AG10803 (cell line): ENCODE measurements at places on chromosomes 1 and 21.

- no peak for DNase-seq
Measured at GRCh38 chr1:74686928-74687327, 13.3 kb upstream of the ERICH3 start.

DNA sequence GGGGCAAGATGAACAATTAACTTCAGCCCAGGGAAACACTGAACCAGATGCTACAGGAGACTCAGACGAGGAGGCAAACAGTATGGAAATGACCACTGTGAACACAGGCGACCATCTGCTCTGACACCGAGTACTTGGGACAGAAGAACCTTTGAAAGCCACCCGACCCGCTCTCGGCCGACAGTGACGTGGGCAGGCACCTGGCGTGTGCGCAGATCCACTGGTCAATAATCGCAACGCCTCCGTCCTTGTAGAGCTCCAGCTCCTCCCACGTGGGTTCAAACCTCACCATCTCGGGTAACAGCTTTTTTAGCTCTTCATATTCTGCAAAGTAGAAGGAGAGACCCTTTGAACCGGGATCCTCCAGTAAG is 20.3 kb downstream of the POFUT2 start:
- DNase-seq: no peak

- no peak for DNase-seq
Measured at GRCh38 chr1:35210321-35211119, 17.6 kb upstream of the SFPQ start.

DNA sequence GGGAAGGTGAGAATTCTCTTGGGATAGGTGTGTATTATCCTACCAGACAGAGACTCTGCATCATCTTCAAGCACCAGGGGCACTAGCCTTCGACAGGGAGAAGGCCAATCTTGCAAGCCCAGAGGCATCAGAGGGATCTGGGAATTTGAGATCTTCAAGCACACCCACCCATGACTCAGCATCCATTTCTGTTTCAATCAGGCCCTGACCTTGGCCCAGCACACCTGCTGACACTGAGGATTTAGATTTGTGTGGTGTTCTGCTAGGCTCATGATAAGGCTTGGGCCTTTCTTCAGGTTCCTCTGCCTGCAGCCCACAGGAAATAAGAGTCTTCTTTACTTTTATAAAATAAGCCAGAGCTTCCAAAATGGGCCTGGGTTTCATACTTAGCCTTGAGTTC is 6.6 kb upstream of the PCP4 start:
- no peak for DNase-seq

GRCh38 chr1:116373431-116374352 is 648 bp downstream of the ATP1A1 start:
- DNase-seq: peak; percentile 40

DNA sequence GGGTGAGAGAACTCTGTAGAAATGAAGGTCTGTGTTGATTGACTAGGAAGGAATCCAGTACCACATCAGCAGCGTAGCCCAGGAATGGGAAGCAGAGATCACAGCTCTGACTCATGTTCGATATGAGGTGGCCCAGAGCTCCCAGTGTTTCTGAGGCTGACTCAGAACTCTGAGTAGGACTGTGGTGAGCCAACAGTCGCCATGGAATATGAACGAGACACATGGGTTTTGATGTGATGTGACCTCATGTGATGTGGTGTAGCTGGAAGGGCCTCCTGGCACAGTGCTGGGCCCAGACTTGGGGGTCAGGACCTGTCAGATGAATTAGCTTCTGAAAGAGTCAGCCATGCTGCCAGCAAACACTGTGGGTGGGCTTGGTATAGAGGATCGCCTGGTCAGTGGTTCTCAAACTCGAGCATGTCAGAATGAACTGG is 237.0 kb downstream of the MRPL39 start:
- peak; percentile 95 for DNase-seq

DNA sequence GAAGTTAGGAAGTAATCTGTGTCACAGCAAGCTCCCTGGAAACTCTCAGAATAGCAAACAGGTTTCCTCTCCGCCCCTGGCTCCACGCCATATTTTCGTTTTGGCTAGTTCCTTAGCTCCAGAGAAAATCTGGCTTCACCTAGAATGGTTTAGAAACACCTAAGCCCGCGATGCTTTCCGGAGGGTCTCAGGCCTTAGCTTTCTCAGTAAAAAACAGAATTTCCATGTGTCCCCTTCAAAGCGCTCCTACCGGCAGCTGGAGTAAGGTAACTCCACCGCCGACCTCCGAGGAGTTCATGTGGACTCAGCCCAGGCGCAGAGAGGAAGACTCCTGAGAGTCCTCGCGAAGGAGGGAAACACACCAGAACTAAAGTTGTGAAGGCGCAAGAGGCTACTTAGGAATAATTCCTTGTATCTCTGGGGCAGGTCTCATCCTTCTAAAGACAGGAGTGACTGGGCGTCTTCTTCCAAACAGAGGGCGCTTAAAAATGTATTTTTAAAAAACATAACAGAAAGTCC is 406 bp downstream of the KIAA0040 start:
- no peak for DNase-seq

DNA sequence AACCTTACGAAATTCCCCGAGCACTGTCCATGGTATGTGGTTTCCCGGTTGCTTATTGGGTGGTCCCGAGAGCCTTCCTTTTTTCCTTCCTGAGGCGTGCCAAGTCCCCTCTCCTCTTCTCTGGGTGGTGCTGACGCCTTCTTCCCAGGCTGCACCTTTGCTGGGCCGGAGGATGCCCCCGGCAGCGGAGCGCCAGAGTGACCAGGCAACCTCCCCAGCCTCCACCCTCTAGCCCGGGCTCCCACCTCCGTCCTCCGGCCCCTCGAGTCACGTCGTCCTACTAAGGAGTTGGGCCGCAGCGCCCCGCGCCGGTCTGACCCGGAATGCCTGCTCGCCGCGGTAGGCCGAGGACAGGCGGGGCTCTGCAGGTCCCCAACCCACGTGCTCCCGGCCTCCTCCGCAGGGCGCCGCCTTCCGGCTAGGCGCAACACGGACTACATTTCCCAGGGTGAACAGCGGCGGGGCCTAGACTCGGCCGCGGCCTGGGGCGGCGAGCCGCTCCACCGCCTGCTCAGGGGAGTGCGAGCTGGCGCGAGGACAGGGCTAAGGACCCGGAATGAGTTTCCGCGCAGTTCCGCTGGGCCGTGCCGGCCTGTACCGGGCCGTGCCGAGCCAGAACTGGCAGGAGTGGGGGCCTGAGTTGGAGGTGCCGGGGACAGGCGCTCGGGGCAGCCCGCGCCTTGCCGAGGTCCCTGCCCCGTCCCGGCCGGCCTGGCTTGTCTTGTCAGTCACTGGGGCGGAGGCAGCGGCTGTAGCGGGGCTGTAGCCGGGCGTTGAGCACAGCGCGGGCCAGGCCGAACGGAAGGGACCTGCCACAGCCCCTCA is at the start of gene IPO13:
Gene IPO13, plus strand, starts transcription at position 715 of the 825 bp plus-strand sequence. CDS start 651 bp downstream, outside the sequence.
- peak; percentile 92 for DNase-seq

DNA sequence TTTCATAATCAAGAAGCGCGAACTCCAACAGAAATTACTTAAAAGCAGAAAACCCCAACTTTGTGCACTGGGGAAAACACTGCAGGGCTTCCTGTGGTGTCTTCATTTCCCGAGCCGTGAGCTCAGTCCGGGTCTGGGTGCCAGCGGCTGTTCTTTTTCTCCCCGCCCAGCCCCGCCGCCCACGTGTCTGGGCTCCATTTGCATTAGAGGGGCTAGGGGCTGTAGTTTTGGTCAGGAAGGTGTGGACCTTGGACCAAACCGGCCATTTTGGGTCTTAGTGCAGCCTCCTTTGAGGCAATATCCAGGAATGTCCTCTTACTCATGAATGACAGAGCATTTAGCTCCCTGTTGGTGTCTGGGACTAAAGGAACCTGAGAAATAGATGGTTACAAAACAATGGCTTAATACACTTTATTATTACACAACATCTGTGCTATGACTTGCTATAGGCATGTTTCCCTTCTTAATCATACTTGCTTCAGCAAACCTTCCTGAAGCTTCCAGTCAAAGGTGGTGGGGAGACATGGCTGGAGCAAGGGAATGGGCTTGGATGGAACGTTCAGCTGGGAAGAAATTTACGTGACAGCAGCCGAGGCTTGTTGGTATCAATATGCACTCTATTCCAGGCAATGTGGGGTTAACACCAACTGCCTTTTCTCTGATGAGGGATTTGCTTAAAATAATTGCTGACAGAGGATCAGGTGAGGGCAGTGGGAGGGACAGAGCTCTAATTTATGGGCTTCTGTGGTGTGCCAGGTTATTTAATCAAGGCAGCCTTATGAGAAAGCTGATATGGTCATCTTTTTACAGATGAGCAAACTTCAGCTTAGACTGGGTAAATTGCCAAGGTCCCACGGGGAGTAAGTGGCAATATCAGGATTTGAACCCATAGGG is 1.1 kb downstream of the AGTRAP start:
- DNase-seq: peak; percentile 92

DNA sequence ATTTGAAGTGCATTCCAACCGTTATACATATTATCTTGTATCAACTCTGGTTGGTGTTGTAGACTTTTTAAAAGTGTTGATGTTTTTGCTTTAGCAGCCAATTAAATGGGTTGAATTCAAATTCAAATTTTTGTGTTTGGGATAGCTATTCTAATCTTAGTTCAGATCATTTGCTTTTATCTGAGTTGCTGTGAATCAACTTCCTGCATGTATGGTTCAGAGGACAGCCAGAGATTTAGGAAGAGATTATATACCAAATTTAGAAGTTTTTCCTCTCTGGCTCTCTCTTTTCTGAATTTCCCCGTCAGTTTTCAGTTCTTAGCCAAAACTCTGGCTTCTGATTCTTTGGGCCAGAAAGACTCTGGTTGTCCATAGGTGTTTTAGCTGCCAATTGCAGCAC is 415.5 kb downstream of the NUF2 start:
- DNase-seq: no peak

DNA sequence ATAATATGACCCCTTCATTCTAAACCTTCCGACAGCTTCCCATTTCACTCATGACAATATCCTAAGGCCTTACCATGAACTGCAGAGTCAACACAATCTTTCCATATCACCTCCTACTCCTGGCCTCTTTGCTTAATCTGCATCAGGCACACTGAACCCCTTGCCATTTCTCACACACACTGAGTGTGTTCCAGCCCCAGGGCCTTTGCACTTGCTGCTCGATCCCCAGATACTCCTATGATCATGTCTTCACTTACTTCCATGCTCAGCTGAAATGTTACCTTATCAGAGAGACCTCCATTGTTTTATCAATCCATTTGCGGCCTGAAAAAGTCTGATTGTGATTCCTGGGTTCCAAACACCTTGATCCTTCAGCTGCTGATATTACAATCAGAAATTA is 47.0 kb downstream of the ETS2 start:
- no peak for DNase-seq

DNA sequence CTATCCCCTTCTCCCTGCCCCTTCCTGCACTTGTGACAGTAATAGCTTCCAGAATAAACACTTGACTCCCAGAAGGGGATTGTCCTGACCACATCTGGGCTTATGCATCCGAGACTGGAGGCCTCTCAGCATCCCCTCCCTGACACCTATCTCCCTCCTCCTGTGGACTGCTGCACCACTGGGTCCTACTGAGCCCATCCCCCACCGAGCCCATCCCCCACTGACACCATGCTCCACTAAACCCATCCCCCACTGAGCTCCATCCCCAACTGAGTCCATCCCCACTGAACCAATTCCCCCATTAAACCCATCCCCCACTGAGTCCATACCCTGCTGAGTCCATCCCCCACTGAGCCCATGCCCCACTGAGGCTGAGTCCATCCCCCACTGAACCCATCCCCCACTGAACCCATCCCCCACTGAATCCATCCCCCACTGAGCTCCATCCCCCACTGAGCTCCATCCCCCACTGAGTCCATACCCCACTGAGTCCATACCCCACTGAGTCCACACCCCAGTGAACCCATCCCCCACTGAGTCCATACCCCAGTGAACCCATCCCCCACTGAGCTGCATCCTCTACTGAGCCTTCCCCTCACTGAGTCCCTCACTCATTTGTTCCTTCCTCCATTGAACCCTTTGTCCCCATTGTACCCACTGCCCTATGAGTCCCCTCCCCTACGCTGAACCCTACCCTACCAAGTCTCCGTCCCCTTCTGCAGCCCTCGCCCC is 5.6 kb downstream of the PDZK1IP1 start:
- no peak for DNase-seq

DNA sequence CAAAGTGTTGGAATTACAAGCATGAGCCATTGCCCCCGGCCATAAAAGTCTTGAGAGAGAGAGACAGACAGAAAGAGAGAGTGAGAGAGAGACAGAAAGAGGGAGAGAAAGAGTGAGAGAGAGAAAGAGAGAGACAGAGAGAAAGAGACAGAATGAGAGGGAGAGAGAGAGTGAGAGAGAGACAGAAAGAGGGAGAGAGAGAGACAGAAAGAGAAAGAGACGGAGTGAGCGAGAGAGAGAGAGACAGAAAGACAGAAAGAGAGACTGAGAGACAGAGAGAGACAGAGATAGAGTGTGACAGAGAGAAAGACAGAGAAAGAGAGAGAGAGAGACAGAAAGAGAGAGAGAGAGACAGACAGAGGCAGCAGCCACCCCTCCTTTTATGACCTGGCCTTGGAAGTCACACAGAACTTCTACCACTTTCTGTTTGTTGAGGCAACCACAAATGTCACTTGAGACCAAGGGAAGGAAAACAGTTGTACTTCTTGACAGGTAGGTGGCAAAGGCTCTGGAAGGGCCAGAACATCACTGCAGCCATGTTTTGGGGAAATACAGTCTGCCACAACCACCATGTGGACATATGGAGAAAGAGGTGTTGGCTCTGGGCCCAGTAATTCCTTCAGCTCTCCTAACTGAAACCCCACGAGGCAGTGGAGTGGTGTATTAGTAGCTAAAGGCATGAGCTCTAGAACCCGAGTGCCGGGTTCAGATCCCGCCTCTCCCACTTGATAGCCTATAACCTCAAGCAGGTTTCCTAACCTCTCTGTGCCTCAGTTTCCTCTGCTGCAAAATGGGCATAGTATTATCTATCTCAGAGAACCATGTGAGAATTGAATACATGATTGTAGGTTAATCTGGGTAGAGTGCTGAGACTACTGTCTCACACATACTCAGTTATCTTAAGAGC is 50.6 kb downstream of the TNFRSF8 start:
- peak; percentile 71 for DNase-seq

- DNase-seq: no peak
Measured at GRCh38 chr1:224517171-224517570, 82.6 kb upstream of the WDR26 start.

GRCh38 chr1:42195841-42196240 is 31.3 kb upstream of the GUCA2A start:
- DNase-seq: no peak

- DNase-seq: no peak
Measured at GRCh38 chr1:30788580-30789387, 31.2 kb upstream of the LAPTM5 start.

- no peak for DNase-seq
Measured at GRCh38 chr21:45592208-45592619, 50.0 kb upstream of the SLC19A1 start.

DNA sequence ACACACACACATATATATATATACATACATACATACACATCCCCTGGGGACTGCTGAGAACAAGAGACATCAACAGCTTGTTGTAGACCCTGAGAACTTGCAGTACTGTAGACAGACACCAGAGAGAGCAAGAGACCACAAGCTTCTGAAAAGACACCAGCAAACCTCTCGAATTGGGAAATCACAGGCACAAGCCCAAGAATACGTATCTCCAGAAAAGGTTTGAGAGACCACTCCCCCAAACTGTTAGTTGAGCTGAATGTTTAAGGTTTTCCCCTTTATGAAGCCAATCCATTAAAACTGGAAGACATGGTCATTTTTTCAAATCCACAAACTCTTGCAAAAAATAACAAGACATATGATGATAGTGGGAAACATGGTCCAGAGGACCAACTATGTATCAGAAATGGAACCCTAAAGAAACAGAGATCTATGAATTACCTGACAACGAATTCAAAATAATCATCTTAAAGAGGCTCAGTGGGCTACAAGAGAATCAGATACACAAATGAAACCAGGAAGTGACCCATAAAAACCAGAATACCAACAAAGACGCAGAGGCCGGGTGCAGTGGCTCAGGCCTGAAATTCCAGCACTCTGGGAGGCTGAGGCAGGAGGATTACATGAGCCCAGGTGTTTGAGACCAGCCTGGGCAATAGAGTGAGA is 45.1 kb downstream of the SLC2A1 start:
- DNase-seq: peak; percentile 78
